Keratinocyte (primary cell): ENCODE measurements at places on chromosomes 2 and 18.

GRCh38 chr2:70089983-70090525 is 2.8 kb downstream of the PCBP1 start:
- no peak for DNase-seq
- no peak overlapping the region for H3K4me3 ChIP-seq
- H3K36me3 ChIP-seq = no peaks in the 10 kb centered on the region
- no peak overlapping the region for H3K27ac ChIP-seq
- no peaks in the 10 kb centered on the region for H3K27me3 ChIP-seq

- H3K36me3 ChIP-seq = no peaks in the 10 kb centered on the region
- no peak overlapping the region for H3K27ac ChIP-seq
- no peaks in the 10 kb centered on the region for H3K27me3 ChIP-seq
- no peak for DNase-seq
Observed at GRCh38 chr2:1715184-1716013, 28.9 kb downstream of the PXDN start.

DNA sequence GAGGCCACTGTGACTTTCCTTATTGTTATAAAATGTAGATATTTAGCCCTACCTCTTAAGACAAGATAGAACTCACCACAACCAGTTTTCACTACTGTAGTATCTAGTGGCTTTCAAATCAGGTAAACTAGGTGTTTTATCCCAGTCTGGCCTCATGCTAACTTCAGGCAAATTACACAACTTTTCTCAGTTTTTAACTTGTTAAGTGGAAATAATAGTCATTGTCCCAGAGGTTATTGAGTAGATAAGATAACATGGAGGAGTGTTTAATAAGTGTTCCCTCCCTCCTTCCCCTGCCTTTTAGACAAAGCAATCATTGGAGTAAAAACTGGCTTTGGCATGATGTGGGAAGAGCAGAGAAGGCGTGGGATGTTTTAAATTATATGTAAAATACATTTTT is 27.3 kb downstream of the ANXA4 start:
- DNase-seq = no peak
- H3K4me1 ChIP-seq = peaks cover 32% of the 10 kb centered on the region
- no peak overlapping the region for H3K4me3 ChIP-seq

DNA sequence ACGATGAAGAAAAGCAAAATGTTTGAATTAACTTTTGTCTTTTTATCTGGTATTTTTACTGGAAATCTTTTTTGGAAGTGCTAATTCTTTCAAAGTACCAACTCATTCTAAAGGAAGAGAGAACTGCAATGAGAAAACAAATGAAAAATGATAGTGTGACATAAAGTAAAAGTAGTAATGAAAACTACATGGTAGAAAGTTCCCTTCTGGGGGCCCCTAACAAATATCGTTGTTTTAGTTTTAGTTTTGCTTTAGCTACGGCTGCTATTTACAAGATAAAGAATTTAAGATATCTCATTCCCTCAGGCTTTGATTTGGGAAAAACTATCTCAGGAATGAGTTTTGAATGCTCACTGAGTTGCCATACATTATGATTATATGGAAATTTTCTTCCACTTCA is 161.4 kb downstream of the XIRP2 start:
- H3K36me3 ChIP-seq = no peaks in the 10 kb centered on the region
- H3K4me1 ChIP-seq = peaks cover 2% of the 10 kb centered on the region
- H3K27me3 ChIP-seq = no peaks in the 10 kb centered on the region
- no peak overlapping the region for H3K27ac ChIP-seq
- H3K4me3 ChIP-seq = no peak overlapping the region

GRCh38 chr2:110126906-110127305 is 11.3 kb upstream of the MALL start:
- DNase-seq = no peak
- H3K36me3 ChIP-seq = no peaks in the 10 kb centered on the region
- H3K27ac ChIP-seq = no peak overlapping the region
- peaks cover 22% of the 10 kb centered on the region for H3K4me1 ChIP-seq
- no peak overlapping the region for H3K4me3 ChIP-seq

DNA sequence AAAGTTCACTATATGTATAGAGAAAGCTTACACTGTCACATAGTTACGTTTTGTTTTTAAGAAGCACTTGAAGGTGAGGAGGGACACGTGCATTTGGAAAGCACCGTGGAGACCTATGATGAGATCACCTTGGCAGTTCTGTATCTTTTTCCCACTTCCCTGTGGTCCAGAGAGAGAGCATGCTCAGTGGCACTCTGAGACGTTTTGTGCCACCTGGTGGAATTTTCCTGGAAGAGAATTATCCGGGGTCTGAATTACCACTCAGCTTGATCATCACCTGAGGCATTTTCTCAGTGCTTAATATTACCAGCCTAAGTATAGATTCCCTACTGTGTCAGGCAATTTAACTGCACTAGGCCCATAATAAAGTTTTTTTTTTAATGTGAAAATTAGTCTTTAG is 469.4 kb upstream of the SMIM21 start:
- H3K4me1 ChIP-seq = no peaks in the 10 kb centered on the region
- H3K4me3 ChIP-seq = no peak overlapping the region
- no peaks in the 10 kb centered on the region for H3K27me3 ChIP-seq
- H3K36me3 ChIP-seq = no peaks in the 10 kb centered on the region

GRCh38 chr2:149155196-149155969 is 116.9 kb downstream of the LYPD6B start:
- H3K27me3 ChIP-seq = no peaks in the 10 kb centered on the region
- H3K4me3 ChIP-seq = no peak overlapping the region
- no peaks in the 10 kb centered on the region for H3K36me3 ChIP-seq
- no peak for DNase-seq
- H3K4me1 ChIP-seq = peaks cover 2% of the 10 kb centered on the region

DNA sequence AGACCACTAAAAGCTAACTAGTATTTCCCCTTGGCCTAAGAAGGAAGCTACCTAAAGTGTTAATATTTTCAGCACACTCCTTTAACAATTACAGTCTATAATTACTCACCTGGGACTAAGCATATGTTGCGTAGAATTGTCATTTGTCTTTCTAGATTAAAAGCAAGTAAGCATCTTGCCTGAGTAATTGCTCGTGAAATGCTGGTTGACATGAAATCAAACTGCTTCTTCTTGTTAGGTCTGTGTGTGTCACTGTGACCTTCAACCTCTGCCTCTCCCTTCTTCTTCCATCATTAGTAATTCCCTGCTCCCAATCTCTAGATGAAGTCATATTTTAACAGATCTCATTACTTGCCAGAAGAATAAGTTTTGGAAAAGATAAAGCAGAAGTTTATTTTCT is 212.2 kb downstream of the XIRP2 start:
- no peaks in the 10 kb centered on the region for H3K4me1 ChIP-seq
- no peaks in the 10 kb centered on the region for H3K27me3 ChIP-seq
- H3K27ac ChIP-seq = no peak overlapping the region
- H3K36me3 ChIP-seq = no peaks in the 10 kb centered on the region

DNA sequence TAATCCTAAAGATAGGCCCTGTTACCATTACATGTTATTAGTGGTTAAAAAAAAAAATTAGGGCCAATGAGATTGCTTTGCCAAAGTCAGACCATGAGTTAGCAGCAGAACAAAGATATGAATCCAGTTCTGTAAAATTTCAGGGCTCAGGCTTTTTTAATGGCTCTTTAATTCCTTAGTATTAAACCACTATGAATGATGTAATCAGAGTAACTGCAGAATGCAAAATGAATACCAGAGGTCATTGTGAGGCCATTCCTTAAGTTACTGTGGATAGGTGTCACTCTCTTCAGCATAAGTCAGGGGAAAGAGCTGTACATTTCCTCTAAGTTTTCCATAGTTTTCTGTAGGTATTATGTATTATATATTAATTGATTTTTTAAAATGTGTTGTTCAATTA is 42.2 kb upstream of the TBR1 start:
- H3K27me3 ChIP-seq = no peaks in the 10 kb centered on the region
- H3K4me3 ChIP-seq = no peak overlapping the region
- H3K36me3 ChIP-seq = no peaks in the 10 kb centered on the region
- DNase-seq = no peak

DNA sequence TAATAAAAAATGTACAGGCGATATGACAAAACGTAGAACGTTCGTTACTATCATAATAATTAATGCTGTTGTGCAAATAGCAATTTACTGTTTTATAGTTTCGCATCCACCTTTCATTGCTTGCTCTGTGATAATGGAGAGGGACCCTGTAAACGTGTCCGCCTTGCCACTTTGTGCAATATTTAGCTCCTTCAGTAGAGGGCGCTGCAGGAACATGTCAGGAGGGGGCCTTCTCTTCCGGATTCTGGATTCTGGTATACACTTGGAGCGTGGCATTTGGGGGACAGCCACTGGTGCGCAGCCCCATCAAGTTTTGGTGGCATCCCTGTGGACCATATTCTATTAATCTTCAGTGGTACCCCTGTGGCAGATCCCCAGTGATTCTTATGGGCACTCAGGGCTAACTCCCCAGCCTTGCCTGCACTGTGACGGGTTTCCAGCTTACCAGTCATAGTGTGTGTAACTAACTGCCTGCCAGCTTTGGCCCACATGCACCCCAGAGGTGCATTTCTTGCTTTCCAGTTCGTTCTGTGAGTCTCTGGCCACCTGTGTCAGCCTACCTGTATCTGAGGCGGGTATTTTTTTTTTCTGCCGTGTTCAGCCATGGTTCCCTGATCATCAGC is 140.3 kb downstream of the CYRIA start:
- H3K27ac ChIP-seq = no peak overlapping the region
- no peaks in the 10 kb centered on the region for H3K36me3 ChIP-seq
- H3K27me3 ChIP-seq = no peaks in the 10 kb centered on the region
- no peak overlapping the region for H3K4me3 ChIP-seq

GRCh38 chr18:36527740-36528455 is 230.4 kb downstream of the FHOD3 start:
- no peak overlapping the region for H3K4me3 ChIP-seq
- H3K27me3 ChIP-seq = no peaks in the 10 kb centered on the region
- H3K36me3 ChIP-seq = no peaks in the 10 kb centered on the region
- no peak overlapping the region for H3K27ac ChIP-seq

DNA sequence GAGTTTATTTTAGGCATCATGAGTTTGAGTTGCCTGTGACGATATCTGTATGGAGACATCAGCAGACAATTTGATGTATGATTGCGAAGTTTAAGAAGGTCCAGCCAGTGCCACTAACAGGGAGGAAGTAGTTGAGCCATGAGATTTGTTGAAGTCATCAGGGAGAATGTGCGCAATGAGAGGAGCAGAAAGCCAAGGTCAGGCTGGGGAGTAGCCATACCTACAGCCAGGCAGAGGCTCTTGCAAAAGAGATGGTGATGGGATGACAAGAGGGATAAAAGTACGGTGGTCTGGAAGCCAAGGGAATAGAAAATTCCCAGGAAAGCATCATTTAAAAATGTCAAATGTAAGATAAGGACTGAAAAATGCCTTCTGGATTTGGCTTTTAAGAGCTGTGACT is 51.2 kb downstream of the LIMS1 start:
- H3K27me3 ChIP-seq = no peaks in the 10 kb centered on the region
- H3K4me1 ChIP-seq = peaks cover 24% of the 10 kb centered on the region
- H3K36me3 ChIP-seq = no peaks in the 10 kb centered on the region
- no peak overlapping the region for H3K4me3 ChIP-seq
- no peak for DNase-seq

DNA sequence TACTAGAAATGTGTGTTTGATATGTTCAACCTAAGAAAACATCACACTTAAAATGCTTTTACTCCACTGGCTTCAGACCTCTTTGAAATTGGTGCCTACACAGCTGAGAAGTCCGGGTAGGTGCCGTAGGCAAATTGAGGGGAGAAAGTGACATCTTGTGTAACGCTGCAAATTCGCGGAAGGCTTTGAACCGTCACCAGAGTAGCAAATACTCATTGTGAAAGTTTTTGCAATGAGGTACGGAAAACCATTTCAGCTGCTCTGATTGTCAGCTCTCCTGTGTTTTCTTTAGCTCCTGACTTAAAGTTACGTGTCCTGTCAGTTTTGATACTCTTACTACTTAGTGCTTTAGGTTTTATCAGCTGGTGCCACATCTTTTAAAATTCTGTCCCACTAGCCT is 224.5 kb downstream of the FAM210A start:
- no peak overlapping the region for H3K27ac ChIP-seq
- H3K36me3 ChIP-seq = no peaks in the 10 kb centered on the region
- peaks cover 10% of the 10 kb centered on the region for H3K27me3 ChIP-seq
- peaks cover 8% of the 10 kb centered on the region for H3K4me1 ChIP-seq

GRCh38 chr2:238239543-238239862 is 335 bp downstream of the HES6 start:
- H3K27me3 ChIP-seq = peaks cover 47% of the 10 kb centered on the region
- H3K4me1 ChIP-seq = no peaks in the 10 kb centered on the region
- no peak for DNase-seq
- no peak overlapping the region for H3K27ac ChIP-seq

DNA sequence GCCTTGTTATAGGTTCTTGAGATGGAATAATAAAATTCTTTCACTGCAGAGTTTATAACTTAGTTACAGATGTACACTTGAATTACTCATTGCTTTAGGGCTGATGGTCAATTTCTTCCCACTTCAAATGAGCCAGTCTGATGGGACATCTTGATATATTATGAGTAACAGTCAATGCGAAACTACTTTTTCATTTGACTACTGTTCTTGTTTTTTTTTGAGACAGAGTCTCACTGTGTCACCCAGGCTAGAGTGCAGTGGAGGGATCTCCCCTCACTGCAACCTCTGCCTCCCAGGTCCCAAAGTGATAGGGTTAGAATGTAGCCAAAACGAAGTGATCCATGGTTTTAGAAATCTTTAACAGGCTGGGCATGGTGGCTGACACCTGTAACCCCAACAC is 57.1 kb downstream of the ST3GAL5 start:
- no peak overlapping the region for H3K27ac ChIP-seq
- no peak overlapping the region for H3K4me3 ChIP-seq
- H3K36me3 ChIP-seq = no peaks in the 10 kb centered on the region
- no peaks in the 10 kb centered on the region for H3K27me3 ChIP-seq
- DNase-seq = no peak
- H3K4me1 ChIP-seq = peaks cover 7% of the 10 kb centered on the region

DNA sequence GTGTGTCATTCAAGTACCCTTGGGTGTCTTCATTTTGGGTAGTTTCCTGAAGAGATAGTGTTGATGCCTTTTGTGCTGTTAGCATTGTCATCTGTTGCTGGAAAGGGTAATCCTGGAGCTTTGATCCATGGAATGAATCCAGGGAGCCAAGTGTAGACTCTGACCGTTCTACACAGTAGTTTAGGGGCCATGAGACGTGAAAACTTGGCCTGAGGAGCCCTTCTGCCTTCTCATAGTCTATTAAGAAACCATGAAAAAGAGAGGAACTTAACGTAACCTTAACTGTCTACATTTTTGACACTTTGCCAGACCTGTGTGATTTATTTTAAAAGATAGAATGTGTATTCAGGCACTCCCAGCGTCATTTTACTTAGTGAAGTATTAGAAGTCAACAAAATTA is 194.0 kb downstream of the BABAM2 start:
- H3K27ac ChIP-seq = no peak overlapping the region
- no peaks in the 10 kb centered on the region for H3K27me3 ChIP-seq
- DNase-seq = no peak
- no peak overlapping the region for H3K4me3 ChIP-seq
- H3K4me1 ChIP-seq = peaks cover 3% of the 10 kb centered on the region

DNA sequence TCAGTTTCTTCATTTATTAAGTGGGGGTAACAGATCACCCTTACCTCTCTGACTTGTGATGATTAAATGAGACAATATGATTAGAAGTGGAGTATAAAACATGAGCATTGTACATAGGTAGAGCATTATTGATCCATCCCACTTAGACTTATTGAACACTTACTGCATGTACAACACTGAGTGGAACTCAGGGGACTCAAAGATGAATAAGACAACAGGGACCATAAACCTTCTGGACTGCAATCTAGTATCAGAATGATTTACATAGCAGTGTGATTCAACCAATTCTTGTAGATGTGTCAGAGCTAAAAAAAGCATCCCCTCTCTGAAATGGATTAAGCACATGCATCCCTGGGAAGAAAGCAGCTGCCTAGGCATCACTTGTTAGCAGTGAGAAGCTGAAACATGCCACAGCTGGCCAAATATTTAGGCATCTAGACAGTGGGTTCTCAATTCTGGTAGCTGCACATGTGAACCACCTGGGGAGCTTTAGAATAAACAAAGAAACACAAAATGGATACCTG is 111.5 kb downstream of the CYRIA start:
- no peak overlapping the region for H3K4me3 ChIP-seq
- DNase-seq = no peak
- H3K27me3 ChIP-seq = no peaks in the 10 kb centered on the region
